Mucosa of gallbladder (tissue), 1 donor: ENCODE measurements at places on chromosomes 6 and 20.

DNA sequence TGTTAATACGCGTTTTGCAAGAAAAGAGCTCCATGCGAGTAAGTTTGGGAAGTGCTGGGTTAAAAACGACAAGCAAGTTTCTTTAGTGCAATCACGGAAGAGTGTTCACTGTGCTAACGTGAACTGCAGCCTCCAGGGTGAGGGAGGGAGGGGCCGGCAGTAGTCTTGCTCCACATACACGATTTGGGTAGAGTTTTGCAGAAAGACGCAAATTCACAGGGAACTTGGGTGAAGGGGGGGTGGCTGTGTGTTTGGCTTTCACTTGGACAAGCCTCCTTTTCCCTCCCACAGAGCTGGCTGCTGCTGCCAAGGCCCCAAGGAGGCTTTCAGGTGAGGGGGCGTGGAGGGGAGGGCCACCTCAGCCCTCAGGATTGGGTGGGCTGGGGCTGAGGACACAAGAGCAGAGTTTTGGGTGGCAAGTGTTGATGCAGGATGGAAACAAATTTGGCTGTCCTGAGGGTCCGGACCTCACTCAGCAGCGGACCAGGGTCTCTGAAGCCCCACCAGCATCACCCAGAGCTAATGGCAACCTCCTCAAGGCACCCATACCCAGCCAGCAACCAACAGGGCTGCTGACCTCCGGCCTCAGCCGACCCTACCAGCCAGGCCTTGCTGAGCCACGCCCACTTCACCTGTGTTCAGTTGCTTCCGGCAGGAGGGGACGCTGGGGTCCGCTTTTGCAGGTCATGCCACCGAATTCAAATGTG lies 204.5 kb downstream of the ERMARD start:
- no peak for DNase-seq

DNA sequence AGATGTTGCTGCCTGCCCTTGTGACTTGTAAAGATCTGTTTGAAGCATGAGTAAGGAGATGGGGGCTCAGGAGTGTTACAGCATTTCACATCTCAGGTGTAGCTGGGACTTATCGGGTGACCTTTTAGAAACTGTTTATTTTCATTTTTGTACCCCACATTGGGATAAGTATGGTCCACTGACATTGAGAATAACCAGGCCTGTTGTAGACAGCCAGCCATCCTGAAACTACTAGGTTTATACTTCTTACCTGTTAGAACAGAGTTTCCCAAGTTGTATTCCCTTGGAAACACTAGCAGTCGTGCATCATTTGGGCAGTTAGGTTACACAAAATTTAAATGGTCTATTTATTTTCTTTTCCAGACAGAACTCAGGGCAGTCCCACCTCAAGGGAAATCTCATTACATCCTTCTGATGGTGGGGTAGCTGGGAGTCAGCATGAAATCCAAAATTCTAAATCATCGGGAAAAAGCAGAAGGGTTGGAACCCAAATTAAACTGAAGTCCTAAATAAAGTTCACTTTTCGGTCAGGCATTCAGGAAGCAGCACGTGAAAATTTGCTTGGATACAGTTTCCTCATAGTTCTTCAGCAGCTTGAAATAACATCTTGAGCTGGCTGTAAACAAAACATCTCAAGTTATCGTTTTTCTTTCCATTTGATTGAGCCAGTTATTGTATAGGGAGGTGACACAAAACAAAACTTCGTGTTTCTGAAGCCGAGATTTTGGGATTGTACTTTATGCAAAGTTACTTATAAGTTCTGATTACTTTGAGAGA lies 30.5 kb downstream of the FOXO3 start:
- no peak for DNase-seq

GRCh38 chr6:140027219-140027618 lies 652.8 kb upstream of the CITED2 start:
- no peak for DNase-seq

DNA sequence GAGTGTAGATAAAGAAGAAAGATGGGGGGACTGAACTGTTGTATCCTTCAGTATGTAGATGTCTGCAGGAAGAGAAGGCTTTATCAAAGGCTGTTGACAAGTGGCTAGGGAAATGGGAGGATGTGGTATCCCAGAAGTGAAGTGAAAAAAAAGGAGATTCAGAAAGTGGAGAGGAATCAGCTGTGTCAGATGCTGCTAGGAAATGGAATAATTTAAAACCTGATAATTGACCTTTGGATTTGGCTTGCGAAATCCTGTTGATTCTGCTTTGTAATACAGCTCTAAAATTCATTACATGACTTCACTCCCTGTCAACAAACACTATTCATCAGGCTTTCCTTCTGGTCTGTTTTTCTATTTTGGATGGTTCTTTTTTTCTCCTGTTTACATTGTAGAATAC lies 41.7 kb downstream of the PHF3 start:
- no peak for DNase-seq

DNA sequence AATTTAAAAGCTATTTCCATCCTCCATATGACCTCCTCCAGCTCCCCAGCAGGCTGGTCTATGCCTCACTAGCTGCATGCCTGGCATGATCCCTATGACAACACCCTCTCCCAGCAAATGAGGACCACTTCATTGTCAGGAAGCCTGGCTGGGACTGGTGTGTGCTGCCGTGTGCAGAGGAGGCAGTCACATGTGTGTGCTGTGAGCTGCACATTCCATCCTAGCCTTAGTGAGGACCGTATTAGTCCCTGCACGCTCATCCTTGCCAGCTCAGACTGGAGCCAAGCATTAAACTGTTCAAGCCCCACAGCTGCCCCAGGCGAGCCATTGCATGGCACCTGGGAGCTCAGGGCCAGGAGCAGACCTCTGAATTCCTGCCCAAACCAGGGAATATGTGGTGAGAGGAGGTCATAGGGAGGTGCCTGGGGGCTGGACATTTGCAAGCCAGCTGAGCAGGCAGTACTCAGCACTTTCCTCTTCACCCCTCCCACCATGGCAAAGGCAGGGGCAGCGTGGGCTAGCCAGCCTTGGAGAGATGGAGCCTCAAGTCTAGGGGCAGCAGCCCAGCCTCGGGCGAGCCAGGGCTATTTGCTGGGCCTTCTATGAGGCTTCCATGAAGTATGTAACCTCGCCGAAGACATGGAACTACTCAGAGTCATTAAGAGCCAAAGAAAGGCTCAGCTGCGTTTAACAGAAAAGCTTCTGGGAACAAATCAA lies 8.7 kb upstream of the CCN5 start:
- no peak for DNase-seq

- no peak for DNase-seq
Measured at GRCh38 chr6:161973064-161973463, 699.2 kb upstream of the AGPAT4 start.

DNA sequence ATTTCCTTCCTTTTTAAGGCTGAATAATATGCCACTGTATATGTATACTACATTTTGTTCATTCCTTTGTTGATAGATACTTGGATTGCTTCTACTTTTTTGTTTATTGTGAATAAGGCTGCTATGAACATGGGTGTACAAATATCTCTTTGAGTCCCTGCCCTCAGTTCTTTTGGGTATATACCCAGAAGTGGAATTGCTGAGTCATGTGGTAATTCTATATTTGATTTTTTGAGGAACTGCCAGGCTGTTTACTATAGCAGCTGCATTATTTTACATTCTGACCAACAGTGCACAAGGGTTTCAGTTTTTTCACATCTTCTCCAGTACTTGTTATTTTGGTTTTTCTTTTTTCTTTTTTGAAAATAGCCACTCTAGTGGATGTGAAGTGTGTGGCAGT lies 34.1 kb downstream of the CDS2 start:
- no peak for DNase-seq

DNA sequence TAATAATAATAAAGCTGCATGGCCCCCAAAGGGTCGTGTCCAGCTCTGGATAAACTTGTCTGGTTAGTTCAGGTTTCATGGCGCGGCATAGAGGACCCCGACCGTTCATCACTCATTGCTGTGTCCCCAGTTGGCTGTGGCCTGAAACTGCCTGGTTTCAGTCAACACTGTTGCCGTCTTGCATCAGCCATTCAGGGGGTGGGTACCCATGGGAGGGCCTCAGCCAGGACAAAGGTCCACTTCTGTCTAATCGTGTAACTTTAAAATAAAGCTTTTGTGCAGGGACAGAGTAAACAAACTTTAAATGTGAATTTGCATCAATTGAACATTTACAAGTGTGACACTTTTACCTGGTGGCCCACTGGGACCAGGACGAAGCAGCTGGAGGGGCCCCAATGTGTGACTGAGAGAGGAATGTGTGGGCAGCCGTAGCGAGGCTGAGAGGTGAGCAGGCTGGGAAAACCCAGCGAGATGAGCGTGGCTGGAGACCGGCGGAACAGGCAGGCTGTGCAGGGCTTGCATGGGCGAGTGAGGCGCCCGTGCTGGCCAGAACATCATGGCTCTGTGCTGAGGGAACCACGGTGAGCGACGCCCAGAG lies 22.3 kb upstream of the UNC93A start:
- no peak for DNase-seq

- no peak for DNase-seq
Measured at GRCh38 chr20:48676795-48677460, 150.9 kb downstream of the PREX1 start.

DNA sequence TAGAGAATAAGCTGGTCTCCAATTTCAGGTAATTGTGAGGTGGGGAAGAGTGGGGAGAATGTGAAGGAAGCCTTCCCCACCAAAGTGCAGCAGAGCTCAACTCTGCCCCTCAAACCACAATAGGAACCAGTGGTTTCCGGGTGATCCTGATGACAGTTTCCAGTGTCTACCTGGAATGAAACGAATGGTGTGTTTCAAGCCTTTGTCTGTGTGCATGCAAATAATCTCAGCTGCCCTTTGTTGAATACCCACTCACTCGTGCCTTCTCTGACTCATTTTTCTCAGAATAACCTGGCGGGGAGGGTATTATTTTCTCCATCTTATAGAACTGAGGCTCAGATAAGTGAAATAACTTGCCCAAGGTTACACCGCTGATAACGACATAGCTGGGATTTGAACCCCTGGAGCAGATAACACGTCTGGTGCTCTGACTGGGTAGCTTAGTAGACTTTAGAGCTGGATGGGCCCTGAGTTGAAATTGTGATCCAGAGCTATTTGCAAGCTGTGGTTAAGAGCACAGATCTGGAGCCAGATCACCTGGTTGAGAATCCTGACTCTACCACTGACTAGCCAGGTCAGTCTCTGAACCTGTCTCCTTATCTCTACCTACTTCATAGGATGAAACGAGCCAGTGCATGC lies 85.1 kb downstream of the EYA2 start:
- DNase-seq, result no peak

DNA sequence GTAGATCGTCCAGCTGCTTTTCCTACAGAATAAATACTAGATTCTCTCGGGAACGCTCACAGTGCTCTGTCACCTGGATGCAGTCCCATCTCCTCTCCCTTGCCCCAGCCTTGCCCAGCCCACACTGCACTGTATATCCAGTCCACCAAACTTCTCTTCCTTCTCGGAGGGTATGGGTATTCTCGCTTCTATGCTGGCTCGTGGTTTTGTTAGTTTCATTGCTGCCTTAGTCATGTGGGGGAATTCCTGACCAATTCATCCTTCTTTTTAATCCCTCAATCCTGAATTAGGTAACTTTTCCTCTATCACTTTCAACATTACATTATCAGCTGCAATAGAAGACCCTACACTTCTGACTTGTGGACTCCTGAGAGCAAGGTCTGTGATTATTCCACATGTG lies 252.4 kb downstream of the GMDS start:
- DNase-seq, result no peak

GRCh38 chr6:134249239-134249758 lies 68.6 kb downstream of the SGK1 start:
- DNase-seq, result no peak

GRCh38 chr20:45392733-45393132 lies 14.6 kb upstream of the TP53TG5 start:
- DNase-seq, result no peak

GRCh38 chr20:51480507-51481270 lies 61.8 kb downstream of the NFATC2 start:
- no peak for DNase-seq

- DNase-seq, result no peak
Measured at GRCh38 chr6:24936641-24937317, 1.0 kb upstream of the RIPOR2 start.

- DNase-seq, result no peak
Measured at GRCh38 chr6:132261354-132261753, 139.9 kb downstream of the MOXD1 start.

GRCh38 chr20:14996883-14997672 lies 659.7 kb upstream of the FLRT3 start:
- DNase-seq, result no peak

- DNase-seq, result no peak
Measured at GRCh38 chr20:12825226-12825595, 183.6 kb upstream of the SPTLC3 start.

DNA sequence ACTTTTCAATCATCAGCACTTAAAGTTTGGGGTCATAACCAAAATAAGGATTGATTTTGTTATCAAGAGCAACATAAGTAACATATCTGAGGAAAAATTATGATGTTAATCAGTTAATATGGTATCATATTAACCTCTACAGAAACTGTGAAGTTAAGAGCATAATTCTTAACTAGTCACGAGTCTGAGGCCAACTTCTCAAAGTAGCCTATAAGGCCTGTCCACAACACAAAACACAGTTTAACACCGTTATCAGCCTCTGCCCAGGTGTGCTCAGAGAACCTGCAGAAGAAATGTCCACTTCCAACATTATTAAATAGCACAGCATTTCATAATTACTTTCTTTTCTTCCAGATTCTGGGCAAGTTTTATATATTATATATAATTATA lies 1.1 kb downstream of the STX7 start:
- DNase-seq, result no peak

GRCh38 chr6:32627831-32628230 lies 9.4 kb upstream of the HLA-DQA1 start:
- DNase-seq, result peak; percentile 52

- DNase-seq, result no peak
Measured at GRCh38 chr6:137254966-137255365, 35.8 kb upstream of the IFNGR1 start.

GRCh38 chr20:62168061-62168460 lies 14.8 kb upstream of the MTG2 start:
- no peak for DNase-seq

DNA sequence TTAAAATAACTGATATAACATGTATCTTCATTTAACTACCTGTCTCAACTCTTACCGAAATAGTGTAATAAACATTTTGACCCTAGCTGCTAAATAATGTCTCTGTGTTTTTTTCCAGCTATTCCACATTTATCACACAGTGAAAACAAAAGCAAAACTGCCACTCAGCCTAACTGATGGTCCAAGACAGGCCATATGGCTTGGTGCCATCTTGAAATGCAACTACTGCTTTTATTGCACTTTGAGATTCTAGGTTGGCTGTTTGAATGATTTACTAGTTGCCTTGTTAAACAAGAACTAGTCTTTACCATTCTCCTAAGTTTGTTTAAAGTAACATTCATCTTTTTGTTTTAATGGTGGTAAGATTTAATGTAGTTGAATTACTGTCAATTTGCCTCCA lies 739.8 kb downstream of the TFAP2A start:
- DNase-seq, result no peak

- DNase-seq, result peak; percentile 28
Measured at GRCh38 chr6:45986746-45987274, 28.9 kb downstream of the CLIC5 start.
